ENCODE measurements at places on chromosomes 1 and 21.

GRCh38 chr1:192350356-192350755 lies 33.6 kb downstream of the RGS21 start:
- DNase-seq: no peak

- DNase-seq: no peak
Observed at GRCh38 chr1:81374481-81374880, 426.3 kb upstream of the ADGRL2 start.

GRCh38 chr1:182446033-182446669 lies 3.8 kb upstream of the RGSL1 start:
- DNase-seq: no peak

- DNase-seq: no peak
Observed at GRCh38 chr1:51287966-51288365, 42.4 kb downstream of the TTC39A start.

- no peak for DNase-seq
Observed at GRCh38 chr1:43973981-43974442, 748 bp upstream of the ATP6V0B start.

- no peak for DNase-seq
Observed at GRCh38 chr1:35243691-35244090, 24.8 kb upstream of the ZMYM4 start.

GRCh38 chr1:7002728-7003127 lies 217.5 kb downstream of the CAMTA1 start:
- no peak for DNase-seq

Data from activated T-cell treated with anti-CD3 and anti-CD28 coated beads for 48 hours (primary cell).